ENCODE measurements at places on chromosomes 7 and 10.
A peak's percentile ranks its signal among the peaks of the same experiment; 100 is the strongest.

DNA sequence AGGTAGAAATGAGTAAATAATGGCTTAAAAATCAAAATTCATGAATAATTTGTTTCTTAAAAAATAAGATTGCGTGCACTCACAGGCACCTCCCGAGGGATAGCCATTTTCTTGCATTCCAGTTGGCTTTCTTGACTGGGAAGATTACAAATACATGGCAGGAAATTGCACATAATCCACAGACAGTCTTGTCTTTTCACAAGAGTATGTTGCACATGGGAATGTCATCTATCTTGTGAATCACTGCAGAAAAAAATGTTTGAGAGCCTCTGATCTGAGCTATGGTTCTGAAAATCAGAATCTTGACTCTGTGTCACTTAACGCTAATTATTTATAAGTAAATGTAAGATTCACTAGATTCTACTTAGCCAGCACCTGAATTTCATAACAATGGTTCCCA, 74.1 kb upstream of the PRKG1 start:
- DNase-seq = no peak

DNA sequence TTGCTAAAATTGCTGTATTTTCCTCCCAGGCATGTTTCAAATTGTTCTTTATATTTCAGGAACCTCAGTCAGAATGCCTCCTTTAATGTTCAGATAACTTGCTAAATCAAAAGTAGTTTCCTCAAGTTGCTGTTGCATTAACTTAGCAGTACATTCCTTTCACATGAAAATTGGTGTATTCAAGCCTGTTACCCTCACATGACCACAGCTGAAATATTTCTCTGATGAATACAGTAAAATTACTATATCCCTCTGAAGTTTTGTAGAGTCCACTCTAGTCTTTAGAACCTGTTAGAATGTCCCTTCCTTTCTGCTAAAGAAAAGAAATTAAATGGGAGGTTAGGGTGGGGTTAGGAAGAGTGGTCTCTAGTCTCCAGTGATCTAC, 24.5 kb upstream of the C1GALT1 start:
- no peak for DNase-seq

- no peak for DNase-seq
Observed at GRCh38 chr10:36602374-36602773, 523.0 kb upstream of the ANKRD30A start.

DNA sequence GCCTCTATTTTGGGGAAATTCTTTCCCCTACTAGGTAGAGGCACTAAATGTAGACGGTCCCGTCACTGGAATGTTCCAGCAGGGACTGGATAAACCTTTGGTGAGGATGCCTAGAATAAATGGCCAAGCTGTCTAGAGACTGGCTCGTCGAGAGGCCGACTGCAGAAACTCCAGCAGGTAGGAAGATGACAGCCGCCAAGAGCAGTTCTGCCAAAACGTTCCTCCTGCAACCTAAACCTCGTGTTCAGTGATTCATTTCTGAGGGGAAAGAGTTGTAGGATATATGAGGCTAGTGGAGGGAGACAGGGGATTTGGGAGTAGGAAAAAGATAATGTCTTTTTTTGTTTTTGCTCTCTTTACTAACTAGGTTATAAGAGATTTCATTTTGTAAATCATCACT, 184.7 kb upstream of the GDF10 start:
- no peak for DNase-seq

DNA sequence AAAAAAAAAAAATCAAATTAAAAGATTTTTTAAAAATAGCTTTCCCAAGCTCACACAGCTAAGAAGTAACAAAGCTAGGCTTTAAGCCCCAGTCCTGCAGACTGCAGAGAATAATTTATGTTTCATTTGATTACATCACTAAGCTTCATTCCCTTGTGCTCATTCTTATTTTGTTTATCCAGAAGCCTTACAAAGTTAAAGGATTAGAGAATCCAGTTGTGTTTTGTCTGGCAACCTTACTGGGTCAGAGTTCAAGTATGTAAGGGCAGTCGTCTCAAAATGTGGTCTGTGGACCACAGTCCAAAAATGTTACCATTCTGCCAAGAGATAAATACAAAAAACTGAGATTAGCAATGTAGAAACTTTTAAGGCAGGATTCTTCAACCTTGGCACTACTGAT, 32.1 kb upstream of the EZH2 start:
- no peak for DNase-seq

GRCh38 chr10:116084161-116084560, 188.8 kb downstream of the GFRA1 start:
- DNase-seq = no peak

GRCh38 chr10:64036321-64036930, 515.2 kb downstream of the REEP3 start:
- DNase-seq = no peak

GRCh38 chr10:65032867-65033769, 1511.9 kb downstream of the REEP3 start:
- DNase-seq = no peak

DNA sequence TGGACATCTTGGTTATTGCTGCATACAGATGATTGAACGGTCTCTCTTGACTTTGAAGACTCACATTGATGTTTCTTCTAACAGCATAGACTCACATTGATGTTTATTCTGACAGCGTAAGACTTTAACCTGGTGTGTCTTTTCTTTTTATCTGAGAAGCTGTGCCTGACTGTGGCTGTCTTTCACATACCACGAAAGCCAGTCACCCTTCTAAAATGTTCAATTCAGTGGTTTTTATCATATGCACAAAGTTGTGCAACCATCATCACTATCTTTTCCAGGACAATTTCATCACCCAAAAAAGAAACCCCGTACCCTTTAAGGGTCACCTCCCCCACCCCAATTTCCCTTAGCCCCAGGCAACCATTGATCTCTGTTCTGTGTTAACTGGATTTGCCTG, 24.7 kb downstream of the CELF2 start:
- no peak for DNase-seq

- DNase-seq = peak; percentile 77
Observed at GRCh38 chr7:157612664-157613561, 276.1 kb downstream of the DNAJB6 start.

DNA sequence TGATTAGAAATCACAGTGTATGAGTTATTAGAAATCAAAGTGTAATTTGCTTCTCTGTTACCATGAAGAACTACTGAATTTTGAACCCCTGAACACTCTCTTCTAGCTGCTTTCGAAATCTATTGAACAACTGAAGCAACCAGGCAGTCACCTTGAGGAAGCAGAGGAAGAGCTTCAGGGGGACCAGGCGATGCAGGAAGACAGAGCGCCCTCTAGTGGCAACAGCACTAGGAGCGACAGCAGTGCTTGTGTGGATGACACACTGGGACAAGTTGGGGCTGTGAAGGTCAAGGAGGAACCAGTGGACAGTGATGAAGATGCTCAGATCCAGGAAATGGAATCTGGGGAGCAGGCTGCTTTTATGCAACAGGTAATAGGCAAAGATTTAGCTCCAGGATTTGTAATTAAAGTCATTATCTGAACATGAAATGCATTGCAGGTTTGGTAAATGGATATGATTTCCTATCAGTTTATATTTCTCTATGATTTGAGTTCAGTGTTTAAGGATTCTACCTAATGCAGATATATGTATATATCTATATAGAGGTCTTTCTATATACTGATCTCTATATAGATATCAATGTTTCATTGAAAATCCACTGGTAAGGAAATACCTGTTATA, 170.7 kb downstream of the HDAC9 start:
- peak; percentile 75 for DNase-seq
